NCI-H460 (cell line): ENCODE measurements at places on chromosomes 11 and 22. TPM values are rescaled to one million over a fixed set of nuclear protein-coding genes. Genes with fewer than 3 reads are reported as not detected.

TOLLIP gene
- total RNA-seq: 9.9 and 10.3 TPM in 2 replicates

FERMT3 gene
- total RNA-seq: 55.8 and 60.2 TPM in 2 replicates

APLP2 gene
- total RNA-seq: 430 and 522 TPM in 2 replicates

OR6A2 gene
- 0.23 TPM in 1 of 2 replicates, not detected in the other for total RNA-seq

SPON1 gene
- 0.25 TPM in 1 of 2 replicates, not detected in the other for total RNA-seq

P4HA3 gene
- total RNA-seq: 6.7 and 7.4 TPM in 2 replicates

DNA sequence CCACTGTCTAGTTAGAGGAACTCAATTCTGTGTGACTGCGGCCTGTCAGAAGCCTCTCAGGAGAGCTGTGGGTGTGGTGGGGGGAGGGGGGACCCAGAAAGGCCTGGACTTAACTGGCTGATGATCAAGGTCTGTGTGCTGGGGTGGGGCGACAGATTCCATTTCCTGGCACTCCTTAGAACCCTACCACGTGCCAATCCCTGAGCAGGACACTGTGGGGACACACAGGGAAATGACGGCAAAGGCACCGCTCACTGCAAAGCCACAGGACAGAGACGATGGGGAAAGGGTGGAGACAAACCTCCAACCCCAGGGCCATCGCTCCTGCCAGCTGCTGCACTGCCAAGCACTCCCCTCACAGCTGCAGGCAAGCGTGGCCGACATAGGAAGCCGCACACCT is 58.4 kb upstream of the BID start:
- no peak for DNase-seq

GRCh38 chr11:2980168-2980840 is 11.8 kb downstream of the NAP1L4 start:
- no peak for DNase-seq

- peak; percentile 46 for DNase-seq
Measured at GRCh38 chr22:19855504-19856409, 1.1 kb upstream of the GNB1L start.

- no peak for DNase-seq
Measured at GRCh38 chr22:50001388-50002231, 11.0 kb downstream of the IL17REL start.

DNA sequence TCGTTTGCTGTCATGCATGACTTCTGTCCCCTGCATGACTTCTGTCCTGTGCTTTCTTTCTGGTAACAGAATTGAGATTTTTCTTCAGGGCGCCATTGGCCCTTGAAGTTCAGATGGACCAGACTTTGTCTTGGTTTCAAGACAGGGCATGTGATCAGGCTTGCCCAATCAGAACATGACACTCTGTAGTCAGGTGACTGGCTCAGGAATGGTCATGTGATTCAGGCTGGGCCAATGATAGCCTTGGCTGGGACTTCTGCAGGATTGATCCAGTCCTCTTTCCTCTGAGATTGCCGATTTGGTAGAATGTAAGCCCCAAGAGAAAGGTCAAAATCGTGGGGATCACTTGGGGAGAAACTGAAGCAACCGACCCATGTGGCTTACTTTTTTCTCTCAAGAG is 90.5 kb upstream of the ALX4 start:
- no peak for DNase-seq

DNA sequence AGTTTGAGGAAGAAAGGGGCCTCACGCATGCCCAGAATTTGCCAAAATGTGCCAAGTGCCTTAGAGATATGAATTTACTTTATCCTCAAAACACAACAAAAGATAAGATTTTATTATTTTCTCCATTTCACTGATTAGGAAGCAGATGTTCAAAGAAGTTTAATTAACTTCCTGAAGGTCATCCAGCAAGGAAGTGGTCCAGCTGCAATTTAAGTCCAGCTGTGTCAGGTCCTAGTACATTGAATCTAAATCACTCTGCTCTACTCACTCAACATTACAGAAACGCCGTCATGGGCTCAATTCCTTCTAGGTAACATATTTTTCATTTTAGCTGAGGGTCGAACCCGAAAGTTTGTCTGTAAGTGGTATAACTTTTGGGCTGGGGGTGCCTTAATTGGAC is 115.4 kb downstream of the CCDC34 start:
- no peak for DNase-seq

DNA sequence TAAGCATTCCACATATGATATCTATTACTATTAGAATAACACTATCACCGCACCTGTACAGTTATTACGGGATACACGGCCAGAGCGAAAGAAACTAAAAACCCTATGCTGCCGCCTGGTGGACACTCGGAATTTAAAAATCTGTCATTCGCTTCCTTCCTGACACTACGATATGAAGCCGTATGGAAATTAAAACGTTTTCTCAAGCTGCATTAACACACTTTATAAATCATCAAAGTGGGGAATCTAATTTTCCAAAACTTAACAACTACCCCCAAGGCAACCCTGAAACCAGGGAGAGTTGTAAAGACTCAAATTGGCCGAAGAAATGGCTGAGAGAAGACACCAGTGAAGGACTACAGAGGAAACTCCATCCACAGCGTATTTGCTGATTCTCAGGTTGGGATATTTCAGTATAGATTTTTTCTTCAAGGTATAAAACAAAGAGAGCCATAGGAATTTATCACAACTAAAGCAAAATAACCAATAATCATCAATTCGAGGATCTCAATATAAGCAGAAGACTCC is 1.4 kb downstream of the CCDC73 start:
- DNase-seq: peak; percentile 39

GRCh38 chr11:69483691-69484426 is 2.4 kb downstream of the LINC01488 start:
- no peak for DNase-seq

DNA sequence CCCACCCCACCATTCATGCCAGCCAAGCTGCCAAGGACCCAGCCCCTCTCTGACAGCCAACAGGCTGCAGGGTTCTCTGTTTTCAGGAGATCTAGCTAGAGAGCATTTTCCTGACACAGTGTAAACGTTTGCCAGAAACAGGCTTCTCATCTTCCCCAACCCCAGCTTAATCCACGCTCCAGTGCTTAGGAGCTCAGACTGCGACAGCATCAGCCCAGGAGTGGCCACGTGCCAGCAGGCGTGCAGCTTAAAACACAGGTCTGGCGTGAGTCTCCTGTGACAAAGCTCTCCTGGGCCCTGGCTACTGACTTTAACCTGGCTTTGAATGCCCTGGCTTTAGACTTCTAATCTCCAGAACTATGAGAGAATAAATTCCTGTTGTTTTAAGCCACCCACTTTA is 66.6 kb downstream of the GALNT18 start:
- DNase-seq: no peak

GRCh38 chr11:120680322-120680721 is 168.8 kb downstream of the GRIK4 start:
- DNase-seq: no peak

GRCh38 chr11:32108576-32108975 is 17.7 kb downstream of the RCN1 start:
- no peak for DNase-seq
